ENCODE measurements at places on chromosomes 3 and 15.

- no peak for DNase-seq
Observed at GRCh38 chr3:175065497-175065896, 206.4 kb downstream of the NAALADL2 start.

DNA sequence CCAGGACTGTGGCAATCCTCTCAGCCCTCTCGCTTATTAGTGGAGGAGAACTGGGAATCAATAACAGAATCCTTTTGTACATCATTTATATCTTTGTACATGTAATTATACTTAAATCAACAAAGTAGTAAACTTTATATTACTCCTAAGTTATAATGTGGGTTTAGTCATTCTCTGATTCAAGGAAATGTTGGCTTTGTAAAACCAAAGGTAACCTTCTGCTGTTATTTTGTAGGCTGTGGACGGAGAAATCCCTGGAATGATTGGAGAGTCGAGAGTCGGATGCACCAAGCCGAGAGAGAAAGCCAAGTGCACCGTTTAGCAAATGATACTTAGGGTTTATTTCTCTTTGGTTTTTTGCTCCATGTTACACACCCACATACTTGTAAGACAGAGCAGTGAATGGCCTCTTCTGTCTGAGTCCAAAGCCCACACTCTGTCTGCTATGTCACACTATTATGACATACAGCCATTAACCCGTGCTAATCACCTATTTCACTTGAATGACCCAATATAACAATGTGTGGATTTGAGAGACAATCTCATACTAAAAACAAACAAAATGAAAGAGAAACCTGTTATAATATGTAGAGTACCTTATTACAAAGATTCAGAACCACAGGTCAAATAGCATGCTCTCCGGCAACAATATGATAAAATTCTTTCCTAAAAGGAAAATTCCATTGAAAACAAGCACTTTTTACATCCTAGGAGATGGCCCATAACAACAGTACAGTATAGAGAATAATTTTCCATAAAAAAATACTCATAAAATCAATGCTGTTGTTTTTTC is 72.2 kb downstream of the MECOM start:
- DNase-seq, result no peak

DNA sequence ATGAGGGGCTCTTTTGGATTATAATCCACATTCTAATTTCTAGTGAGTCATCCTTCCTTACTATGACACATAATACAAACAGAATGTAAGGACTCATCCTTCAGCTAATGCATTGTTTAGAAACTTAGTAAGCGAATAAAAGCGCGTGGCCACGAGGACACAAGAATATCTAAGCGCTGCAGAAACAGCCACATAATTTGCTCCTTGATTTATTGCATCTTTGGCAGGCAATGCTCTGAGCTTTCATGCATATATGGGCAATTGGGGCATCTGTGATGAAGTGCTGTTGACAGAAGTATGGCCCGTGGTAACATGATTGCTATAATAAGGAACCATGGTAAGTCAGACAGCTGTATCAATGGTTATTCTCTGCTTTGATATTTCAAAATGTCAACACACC is 191.3 kb upstream of the ZNF385D start:
- no peak for DNase-seq

DNA sequence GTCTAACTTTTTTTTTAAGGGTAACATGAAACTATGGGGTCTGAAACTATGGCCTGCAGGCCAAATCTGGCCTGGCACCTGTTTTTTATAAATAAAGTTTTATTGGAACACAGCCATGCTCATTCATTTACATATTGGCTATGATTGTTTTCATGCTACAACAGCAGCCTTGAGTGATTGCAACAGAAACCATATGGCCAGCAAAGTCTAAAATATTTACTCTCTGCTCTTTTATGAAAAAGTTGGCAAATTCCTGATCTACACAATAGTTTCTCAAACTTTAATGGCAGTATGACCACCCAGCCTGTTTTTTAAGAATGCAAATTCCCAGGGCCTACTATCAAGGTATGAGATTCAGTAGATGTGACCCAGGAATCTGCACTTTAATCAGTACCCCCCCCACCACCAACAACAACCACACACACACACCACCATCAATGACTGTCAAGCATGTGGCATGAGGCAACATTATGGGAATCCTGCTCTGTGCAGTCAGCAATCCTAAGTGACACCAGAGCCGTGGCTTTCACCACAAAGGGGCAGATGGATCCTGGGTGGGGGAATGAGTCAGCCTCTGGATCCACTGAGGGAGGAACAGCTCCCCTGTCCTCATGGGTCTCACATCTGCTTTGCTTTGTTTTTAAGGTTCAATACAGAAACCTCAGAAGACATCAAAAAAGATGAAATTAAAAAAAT is 142.8 kb downstream of the NTRK3 start:
- no peak for DNase-seq

DNA sequence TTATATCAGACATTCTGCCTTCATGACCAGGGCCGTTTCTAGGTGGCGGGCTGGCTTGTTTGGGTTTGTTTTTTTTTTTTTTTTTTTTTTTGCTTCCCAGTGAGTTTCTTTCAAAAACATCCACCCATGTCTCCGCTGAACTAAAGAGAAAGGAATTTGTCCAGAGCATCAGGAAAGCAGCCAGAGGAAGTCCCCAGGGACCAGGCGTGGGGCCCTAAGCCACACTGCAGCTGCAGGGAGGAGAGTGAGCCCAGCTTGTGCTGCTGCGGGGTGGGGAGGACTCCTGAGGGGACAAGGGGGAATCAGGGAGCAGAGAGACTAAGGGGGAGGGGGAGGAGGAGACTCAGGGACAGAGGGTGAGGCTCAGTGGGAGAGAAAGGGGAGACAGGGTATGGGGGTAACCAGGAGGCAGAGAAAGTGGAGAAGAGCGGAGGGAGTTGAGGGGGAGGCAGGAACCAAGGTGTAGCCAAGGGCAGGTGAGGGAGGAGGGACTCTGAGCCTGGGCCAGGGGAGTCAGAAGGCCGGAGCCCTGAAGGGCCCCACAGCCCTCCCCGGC is 49.5 kb downstream of the CYP11A1 start:
- DNase-seq, result no peak

DNA sequence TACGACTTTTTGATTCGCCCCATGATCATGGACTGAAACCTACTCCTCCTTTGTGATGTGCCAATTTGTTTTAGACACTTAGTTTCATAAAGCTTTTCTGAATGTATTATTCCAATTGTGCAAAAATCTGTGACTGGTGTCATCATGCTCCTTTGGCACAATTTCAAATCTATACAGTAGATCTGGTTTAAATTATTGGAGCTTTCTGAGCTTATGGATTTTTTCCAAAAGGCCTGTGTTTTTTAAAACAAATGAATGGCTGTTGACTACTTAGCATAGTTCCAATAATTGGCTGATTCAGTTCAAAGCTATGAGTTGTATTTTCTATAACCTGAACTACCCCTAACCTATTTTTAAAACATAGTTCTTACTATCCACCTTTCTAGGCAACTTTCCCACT is 282.7 kb downstream of the CNTN3 start:
- no peak for DNase-seq

Data from stimulated activated CD4-positive, alpha-beta T cell treated with anti-CD3 and anti-CD28 coated beads, TNF-alpha, amount 100 ng/mL, for 4 hours (primary cell).